ENCODE measurements at places on chromosomes 7 and 10.

DNA sequence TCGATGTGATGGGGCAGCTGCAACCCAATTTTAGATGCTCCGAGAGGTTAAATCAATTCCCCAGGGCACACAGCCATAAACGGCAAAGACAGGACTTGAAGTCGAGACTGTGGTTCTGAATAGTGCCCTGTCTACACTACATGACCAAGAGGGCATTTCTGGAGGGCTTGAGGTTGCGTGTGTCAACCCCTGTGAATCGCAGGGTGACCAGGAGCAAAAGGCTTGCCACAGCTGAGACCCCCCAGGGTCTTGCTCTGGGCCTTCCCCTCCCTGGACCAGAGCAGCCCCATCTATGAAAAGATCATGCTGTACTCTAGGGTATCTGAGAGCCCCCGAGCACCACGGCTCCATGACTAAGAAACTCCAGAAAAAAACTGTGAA lies 26.8 kb upstream of the RASGEF1A start:
- no peak for DNase-seq

DNA sequence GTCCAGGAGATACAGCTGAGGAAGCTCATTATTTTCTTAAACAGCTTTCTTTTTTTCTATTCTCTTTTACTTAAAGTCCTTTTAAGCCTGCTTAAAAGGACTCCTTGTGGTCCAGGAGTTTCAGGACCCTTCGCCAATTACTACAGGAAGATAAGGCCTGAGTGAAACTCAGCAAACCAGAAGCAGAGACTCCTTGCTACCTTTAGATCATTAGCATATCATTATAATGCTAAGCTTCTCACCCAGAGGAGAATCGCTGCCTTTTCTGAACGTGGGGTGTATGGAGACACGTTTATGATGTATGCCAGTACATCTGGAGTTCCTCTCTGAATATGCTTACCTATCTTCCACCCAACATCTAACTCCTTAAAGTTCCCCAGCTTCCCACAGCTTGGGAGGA lies 47.5 kb downstream of the ANKMY2 start:
- DNase-seq, result no peak

DNA sequence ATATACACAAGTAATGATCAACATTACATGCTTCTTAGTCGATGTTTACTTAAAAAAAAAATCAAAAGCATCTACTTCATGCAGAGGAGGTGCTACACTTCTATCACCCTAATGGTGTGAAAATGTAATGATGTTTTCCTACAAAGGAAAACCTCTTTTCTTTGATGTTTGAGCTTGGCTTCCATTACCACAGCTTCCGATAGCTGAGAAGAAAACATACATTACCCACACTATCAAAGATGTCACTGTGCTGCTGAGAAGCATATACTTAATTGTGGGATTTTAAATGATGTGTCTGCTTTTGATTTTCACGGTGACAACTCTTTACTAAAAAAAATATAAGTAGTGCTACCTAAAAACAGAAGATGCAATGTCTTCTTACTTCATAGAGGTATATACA lies 200.2 kb upstream of the PHF14 start:
- DNase-seq, result no peak

GRCh38 chr7:27098578-27099451 lies 3.0 kb upstream of the HOXA1 start:
- no peak for DNase-seq

- DNase-seq, result no peak
Observed at GRCh38 chr10:110850099-110850498, 21.6 kb upstream of the PDCD4 start.

- DNase-seq, result no peak
Observed at GRCh38 chr10:97101166-97101940, 84.4 kb downstream of the SLIT1 start.

GRCh38 chr10:14180911-14181566 lies 149.7 kb downstream of the FRMD4A start:
- no peak for DNase-seq

- no peak for DNase-seq
Observed at GRCh38 chr10:13490503-13490902, 38.3 kb downstream of the BEND7 start.

DNA sequence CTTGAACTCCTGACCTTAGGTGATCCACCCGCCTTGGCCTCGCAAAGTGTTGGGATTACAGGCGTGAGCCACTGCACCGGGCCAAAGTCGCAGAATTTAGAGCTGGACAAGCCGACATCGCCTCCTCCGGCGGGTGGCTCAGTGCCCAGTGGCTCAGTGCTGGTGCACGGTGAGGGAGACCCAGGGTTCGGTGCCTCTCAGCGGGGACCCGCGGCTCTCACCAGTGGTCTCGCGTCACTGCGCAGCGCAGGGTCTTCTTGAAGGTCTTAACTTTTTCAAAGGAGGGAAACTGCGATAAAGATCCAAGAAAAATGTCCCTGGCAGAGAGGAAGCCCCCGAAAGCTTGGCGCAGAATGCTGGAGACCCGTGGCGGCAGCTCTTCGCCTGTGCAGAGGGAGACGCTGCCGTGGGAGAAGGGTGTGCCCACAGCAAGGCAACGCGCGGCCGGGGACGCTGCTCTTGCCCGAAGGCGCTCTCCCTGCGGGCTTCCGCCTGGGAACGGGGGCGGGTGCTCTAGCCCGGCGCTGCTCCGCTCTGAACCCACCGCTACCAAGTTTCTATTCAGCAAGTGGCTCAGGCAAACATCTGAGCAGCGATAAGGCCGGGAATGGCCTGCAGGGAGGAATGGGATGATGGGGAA lies 324.3 kb downstream of the DNAJB6 start:
- no peak for DNase-seq

DNA sequence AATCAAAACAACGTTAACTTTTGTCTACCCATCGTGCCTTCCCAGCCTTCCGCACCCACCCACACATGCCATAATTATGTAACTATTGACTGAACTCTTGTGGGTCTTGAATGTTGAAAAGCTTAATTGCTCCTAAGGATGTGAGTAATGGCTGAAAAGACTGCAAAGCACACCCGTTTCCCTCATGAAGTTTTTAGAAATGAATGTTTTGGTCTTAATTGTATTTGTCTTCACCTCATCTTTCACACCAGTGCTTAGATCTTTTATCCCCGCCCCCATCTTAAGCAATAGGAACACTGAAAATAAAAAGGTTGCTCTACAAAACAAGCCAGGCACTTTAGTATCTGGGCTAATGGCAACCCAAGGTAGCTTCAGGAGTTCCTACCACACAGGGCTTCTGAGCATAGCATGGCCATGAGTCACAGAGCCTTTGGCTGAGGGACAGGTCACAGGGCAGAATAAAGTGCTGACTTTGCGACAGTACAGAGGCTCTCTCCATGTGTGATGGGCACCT lies 690.5 kb downstream of the PARD3 start:
- peak; percentile 76 for DNase-seq

GRCh38 chr7:156458011-156458410 lies 182.6 kb upstream of the RNF32 start:
- DNase-seq, result no peak

GRCh38 chr7:155984028-155984580 lies 171.8 kb upstream of the SHH start:
- no peak for DNase-seq

DNA sequence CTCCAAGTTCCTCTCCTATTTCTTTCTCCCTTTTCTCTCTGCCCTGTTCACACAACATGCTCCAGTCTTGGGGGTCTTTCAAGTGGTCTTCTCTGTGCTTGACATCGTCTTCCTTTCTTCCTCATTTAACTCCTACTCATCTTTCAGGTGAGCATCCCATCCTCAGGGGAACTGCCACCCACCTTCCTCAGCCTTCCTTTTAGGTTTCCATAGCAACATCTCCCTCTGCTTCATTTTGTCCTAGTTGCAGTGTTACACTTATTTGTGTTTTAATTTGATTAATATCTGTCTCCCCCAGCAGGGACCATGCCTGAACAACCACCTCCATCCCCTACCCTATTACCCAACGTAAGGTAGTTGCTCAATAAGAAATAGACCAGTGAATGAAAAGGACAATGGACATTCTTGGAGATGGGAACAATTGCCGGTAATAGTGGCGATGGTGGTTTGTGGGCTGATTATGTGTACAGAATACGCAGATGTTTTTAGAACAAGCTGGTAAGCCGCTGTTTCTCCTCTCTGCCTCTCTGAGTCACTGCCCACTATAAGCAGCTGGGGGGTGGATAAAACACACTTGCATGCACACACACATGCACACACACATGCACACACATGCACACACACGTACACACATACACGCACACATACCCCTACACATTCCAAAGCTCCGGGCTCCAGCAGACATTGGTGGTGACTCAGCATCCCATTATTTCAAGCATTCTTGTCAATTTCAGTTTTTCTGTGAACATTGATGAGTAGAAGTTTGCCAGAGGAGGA lies 251.6 kb downstream of the GATA3 start:
- DNase-seq, result no peak

GRCh38 chr10:11425676-11426075 lies 185.8 kb downstream of the USP6NL start:
- DNase-seq, result no peak

GRCh38 chr7:133822868-133823552 lies 304.1 kb upstream of the LRGUK start:
- no peak for DNase-seq

DNA sequence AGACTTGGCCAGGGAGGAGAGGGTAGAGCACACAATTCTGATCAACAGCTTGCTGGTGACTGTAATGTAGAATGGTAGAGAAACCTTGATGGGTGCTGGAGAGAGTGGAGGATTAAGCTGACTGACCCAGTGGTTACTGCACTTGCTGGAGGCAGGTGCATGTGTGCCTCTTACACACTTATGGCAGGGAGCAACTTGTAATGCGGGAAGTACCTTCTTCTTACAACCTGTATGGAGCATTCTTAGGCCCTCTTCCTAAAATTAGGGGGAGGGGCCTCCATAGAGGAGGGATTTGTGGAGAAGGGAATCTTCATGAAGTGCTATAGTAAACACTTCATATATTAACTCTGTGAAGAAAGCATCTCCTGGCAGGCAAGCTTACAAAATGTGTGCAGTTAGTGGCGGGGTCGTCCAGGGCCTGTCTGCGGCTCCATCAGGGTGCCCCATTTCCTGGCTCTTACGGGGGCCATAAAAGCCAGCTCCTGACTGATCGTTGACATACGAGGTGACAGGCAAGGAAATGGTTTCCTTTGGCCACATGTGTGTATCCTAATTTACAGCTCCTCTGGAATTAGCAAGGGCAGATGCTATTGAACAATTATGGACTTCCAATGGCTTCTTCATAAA lies 113.5 kb downstream of the RTKN2 start:
- DNase-seq, result no peak

DNA sequence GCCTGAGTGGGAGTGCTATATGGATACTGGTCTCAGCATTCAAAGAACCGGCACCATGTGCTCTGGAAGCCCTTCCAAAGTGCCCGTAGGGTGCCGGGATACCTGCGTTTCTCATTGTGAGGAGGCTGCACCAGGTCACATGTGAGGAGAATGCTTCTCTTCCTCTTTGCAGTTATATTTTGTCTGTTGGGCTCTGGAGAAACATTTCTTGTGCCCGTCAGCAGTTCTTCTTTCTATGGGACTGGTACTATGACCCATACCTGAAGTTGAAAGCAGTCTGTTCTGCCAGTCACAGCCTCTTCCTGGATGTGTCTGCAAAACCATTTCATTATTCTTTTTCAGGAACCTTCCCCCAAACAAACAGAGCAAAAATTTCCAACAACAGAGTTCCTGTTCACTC lies 465.0 kb downstream of the SUGCT start:
- no peak for DNase-seq

DNA sequence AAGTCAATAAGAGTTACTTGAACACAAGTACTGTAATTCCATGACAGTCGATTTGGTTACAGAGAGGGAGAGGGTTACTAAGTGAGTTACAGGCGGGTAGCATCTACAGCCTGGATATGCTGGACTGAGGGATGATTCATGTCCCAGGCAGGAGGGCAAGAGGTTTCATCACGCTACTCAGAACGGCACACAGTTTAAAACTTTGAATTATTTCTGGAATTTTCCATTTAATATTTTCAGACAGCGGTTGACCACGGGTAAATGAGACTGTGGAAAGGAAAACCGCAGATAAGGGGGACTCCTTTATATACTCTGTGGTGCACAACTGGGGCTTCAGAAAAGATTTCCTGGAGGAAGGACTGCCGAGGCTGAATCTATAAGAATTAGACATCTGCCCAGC lies 25.7 kb upstream of the LRRC4 start:
- DNase-seq, result no peak

GRCh38 chr7:136741941-136742340 lies 126.5 kb upstream of the CHRM2 start:
- DNase-seq, result no peak

GRCh38 chr7:31583526-31583925 lies 69.6 kb downstream of the ITPRID1 start:
- no peak for DNase-seq

DNA sequence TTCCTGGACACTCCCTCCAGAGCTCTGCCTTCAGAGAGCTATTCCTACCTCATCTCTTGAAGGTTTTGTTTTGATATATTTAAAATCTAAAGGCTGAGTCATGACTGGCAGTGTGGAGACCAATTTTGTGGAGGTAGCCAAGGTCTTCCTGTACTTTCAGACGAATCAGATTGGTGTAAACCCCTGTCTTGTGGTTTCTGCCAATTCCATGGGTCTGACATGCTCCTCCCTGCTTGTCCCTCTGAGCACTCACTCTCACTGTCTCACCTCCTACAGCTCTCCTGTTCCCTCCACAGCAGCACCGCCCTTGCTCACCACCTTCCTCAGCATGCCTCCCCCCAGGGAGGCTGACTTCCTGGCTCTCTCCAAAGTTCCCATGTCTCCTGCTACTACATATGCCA lies 179.8 kb downstream of the NPSR1 start:
- no peak for DNase-seq

- peak; percentile 4 for DNase-seq
Observed at GRCh38 chr7:94043299-94043698, 39.1 kb upstream of the BET1 start.

GRCh38 chr7:134553976-134554375 lies 5.1 kb downstream of the AKR1B15 start:
- DNase-seq, result no peak

DNA sequence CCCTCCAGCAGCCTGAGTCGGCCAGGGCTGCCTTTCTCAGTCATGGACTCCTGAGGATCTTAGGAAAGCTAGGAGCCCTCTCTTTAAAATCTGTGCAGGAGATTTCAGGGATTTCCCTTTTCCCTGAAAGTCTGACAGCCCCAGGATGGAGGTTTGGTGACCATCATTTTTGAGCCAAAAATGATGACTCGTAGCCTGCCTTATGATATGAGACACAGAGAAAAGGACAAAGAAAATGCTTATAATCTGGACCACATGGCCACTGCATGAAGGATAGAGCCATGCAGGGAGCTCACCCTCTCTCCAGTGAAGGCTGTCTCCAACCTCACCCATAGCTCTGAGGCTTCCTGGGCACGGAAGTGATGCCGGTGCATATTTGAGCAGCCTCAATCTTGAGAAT lies 106.6 kb upstream of the CHST15 start:
- DNase-seq, result no peak

- no peak for DNase-seq
Observed at GRCh38 chr7:157508477-157508881, 171.7 kb downstream of the DNAJB6 start.

GRCh38 chr10:132666705-132667341 lies 119.1 kb downstream of the NKX6-2 start:
- DNase-seq, result no peak

DNA sequence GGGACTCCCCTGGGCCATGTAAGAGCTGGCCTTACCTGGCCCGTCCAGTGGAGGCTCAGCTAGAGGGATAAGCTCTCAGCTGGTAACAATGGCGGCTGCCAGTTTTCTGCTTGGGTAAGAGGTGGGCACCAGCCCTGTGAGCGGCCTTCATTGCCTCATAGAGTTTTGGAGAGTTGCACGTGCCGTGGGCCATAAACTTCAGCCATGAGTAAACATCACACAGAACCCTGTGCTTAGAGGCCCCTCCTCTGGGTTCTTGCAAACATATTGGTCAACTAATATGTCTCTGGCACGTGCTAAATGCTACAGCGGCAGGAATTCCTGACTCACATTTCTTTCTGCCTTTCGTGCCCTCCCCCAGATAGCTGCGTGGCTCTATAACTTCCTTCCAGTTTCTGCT lies 103.9 kb upstream of the LEP start:
- DNase-seq, result no peak

Measured in LoVo (cell line).